ENCODE measurements at places on chromosomes 2 and 18. TPM values are rescaled to one million over a fixed set of nuclear protein-coding genes. Genes with fewer than 3 reads are reported as not detected.

- DNase-seq, result no peak
Measured at GRCh38 chr2:213764849-213765248, 480.6 kb downstream of the SPAG16 start.

GRCh38 chr2:11154016-11154922 lies 998 bp upstream of the SLC66A3 start:
- peak; percentile 74 for DNase-seq

GRCh38 chr2:241812730-241813643 lies 4.0 kb downstream of the NEU4 start:
- DNase-seq, result peak; percentile 49

DNA sequence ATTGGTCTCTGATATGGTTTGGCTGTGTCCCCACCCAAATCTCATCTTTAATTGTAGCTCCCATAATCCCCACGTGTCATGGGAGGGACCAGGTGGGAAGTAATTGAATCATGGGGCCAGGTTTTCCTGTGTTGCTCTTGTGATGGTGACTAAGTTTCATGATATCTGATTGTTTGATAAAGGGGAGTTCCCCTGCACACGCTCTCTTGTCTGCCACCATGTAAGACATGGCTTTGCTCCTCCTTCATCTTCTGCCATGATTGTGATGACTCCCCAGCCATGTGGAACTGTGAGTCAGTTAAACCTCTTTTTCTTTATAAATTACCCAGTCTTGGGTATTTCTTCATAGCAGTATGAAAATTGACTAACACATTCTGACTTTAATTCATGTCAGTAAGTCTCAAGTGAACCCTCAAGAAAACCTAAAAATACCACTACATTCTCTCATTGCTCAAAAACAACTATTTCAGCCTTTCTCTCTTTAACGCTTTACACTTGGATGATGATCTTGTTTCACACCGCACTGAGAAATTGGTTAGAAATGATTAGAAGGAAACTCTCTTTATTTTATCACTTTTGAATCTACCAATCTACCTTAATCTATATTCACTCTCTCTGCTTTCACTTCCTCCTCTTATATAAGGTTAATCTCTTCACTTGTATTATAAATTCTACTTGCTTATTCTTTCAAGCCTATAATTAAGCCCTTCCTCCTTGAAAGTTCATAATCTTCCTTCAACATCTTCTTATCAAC lies 110.1 kb downstream of the GALR1 start:
- DNase-seq, result no peak

DNA sequence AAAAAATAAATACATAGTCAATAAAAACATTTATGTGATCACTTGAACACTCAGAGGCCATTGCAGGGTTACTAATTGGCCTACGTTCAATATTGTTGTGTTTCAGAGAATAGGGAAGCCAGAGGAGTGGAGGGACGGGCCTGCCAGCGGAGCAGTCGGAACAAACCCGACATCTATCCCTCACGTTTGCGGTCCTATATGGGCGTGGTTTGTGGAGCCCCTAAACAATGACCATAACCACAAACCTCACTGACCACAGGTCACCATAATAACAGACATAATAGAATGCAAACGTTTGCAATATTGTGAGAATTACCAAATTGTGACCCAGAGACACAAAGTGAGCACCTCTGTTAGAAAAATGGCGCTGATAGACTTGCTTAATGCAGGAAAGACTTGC lies 19.5 kb upstream of the ZNF516 start:
- no peak for DNase-seq

DNA sequence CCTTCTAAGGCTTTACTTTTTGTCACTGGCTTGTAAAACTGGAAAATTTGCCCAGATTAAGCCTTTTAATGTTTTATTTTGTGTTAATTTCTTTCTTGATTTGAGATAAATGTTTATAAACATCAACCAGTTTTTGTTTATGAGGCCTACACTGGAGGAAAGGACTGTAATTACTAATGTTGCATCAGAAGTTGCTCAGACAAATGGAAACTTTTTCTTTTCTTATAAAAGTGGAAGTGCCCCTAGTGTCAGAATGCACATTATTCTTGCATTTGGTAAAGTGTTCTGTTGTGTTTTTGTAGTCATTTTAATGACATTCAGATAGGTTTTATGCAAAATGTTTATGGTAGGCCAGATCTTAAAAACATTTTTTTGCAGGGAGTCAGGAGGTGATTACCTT lies 25.3 kb downstream of the LCLAT1 start:
- no peak for DNase-seq

DNA sequence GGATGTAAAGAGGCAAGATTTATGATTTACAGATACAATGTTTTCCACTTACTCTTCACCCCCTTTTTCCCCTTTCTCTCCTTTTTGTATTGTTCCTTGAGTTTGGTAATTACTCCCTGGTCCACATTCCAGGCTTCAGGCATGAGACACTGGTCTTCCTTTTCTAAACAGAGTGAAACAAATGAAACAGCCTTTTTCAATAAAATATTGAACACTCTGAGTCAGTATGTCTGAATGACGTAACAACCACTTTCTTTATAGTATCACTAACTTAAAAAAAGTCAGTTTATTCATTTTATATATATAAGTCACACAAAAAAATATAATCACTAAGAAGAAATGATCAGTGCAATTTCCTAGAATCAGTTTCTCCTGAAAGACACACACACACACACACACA lies 79.7 kb downstream of the STRN start:
- DNase-seq, result no peak

DNA sequence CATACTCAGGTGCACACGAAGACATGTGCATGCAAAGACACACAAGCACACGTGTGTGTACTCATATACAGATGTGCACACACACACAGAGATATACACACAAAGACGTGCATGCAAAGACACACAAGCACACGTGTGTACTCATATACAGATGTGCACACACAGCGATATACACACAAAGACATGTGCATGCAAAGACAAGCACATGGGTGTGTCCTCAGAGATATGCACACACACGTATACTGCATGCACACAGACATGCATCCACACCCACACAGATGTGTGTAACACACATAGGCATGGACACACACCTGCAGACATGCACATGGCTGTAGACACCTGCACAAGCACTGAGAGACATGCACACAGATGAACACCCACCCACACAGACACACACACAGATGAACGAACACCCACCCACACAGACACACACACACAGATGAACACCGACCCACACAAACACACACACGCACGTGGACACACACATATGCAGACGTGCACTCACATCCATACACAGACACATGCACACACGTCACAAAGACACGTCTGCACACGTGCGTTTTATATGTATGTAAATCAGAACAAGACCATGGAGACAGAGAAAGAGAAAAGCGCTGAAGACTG lies 231.9 kb downstream of the TWIST2 start:
- DNase-seq, result no peak

DNA sequence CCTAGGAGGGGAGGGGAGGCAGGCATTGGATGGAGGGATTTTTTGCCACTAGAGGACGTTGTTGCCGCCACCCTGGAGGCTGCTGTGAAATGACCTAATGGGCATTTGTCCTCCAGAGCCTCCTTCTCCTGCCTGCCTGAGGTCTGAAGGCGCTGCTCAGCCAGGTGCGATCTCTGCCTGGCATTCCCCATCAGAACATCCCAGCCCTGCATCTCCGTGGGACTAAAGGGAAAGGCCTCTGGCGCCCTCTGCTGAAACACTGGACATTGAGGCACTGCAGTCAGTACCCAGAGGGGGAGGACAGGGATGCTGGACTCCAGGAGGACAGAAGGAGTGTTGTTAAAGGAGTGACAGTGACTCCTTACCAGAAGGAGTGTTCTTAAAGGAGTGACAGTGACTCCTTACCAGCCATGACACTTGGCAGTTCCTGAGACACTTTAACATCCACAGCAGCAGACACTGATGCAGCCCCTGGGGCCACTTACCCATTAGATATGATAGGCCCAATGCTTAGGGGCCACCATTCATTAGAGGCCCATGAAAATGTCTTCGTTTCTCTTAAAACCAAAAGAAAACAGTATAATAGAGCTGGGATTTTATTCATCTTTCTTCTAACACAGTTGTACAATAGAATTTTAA lies 17.0 kb downstream of the THNSL2 start:
- peak; percentile 82 for DNase-seq

- DNase-seq, result no peak
Measured at GRCh38 chr2:128789776-128790455, 471.2 kb upstream of the HS6ST1 start.

GRCh38 chr18:36704156-36704555 lies 124.6 kb downstream of the TPGS2 start:
- DNase-seq, result no peak

DNA sequence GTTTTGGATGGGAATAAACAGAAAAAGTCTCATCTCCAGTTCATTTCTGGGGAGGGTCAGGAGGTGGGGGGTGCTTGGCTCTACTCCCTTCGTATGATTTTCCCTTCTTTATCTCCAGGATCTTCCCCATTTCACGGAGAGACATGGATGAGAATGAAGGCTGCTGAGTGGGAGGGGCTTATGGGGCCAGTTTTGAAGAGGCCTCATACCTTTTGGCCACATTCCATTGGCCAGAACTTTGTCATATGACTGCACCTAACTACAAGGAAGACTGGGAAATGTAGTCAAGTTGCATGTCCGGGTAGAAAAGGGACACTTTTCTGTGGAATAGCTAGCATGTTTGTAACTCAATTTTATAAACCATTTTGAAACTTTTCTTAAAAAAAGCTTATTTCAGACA lies 117.6 kb downstream of the NEDD4L start:
- DNase-seq, result no peak

ITGA6 gene
- total RNA-seq, result 606 TPM
